ENCODE measurements at places on chromosomes 3 and 15.

- DNase-seq = no peak
Observed at GRCh38 chr3:124558991-124559845, 171.0 kb upstream of the UMPS start.

DNA sequence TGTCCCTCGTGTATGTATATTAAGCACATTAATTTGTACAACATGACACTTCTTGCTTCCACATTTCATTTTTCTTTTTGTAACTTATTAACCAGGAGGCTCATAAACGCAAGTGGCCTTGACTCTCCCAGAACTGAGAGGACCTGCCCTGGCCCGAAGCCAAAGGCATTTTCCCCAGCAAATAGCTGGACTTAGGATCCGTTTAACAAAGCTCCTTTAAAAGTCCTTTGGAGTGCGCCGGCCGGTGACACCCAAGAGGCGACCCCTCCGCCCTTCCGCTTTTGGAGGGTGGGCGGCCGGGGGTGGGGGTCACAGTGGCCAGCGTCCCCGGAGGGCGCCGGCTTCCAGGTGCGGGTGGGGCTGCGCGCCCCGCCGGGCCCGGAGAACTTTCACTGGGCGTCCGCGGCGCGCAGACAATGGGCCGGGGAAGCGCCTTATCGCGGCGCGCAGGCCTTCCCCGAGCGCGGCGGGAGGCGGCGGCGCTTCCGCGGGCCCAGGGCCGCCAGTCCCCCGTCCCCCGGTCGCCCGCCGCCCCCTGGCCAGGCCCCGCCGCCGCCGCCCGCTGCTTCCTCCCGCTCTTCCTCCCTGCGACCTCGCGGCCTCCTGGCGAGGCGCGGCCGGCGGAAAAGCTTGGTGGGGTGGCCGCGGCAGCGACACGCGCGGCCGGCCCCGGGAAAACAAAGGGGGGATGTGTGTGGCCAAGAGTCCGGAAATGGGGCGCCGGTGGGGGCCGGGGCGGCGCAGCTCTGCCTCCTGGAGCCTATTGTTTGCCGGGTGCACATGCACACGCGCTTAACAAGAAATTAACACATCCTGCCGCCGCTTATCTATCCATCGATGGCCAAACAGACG is 613.4 kb downstream of the MCTP2 start:
- DNase-seq = no peak

DNA sequence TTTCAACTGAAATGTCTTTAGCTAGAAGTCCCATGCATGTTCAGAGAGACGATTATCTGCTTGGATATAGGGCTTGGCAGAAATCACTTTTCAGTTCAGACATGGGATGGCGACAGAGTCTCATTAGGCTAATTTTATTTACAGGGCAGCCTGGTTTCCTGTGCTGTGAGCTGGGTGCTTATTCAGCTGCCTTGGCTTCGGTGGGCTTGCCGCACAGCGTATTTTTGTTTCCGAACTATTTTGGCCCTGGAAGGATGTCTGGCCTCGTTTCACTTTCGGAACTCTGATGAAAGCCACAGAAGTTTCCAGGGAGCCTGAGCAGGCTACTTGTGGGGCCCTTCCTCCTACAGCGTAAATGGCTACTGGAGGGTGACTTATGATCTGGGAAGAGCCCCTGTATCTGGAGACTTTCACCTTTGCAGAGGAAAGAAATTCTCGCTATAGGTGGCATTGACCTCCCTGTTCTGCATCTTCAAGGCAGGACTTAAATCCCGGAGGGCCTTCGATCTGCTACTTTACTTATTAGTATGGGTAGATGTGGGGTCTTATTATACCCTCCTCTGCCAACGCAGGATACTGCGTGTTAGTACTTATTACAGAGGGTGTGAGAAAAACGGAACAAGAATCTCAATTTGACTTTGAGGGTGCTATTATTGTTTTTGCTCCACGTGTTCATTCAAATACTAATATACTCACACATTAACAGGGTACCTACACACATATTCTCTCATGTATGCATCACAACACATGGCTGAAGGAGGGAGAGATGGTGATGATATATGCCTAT is 364.0 kb upstream of the RBMS3 start:
- DNase-seq = no peak

GRCh38 chr3:99505646-99506269 is 132.6 kb upstream of the COL8A1 start:
- DNase-seq = no peak

GRCh38 chr15:87034886-87035285 is 955.2 kb downstream of the AGBL1 start:
- DNase-seq = no peak

DNA sequence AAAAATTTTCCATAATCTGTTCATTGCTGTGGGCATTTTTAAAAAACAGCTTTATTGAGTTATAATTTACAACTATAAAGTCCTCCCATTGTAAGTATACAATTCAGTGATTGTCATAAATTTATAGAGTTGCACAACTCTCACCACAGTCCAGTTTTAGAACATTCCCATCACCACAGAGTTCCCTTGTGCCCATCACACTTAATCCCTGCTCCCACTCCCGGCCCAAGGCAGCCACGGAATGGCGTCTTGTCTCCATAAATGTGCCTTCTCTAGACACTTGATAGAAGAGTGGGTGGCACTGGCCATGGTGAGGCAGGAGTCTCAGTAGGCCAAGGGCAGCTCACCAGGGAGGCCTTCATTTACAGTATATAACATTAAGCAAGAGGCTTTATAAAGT is 6.3 kb downstream of the TSEN2 start:
- DNase-seq = no peak

DNA sequence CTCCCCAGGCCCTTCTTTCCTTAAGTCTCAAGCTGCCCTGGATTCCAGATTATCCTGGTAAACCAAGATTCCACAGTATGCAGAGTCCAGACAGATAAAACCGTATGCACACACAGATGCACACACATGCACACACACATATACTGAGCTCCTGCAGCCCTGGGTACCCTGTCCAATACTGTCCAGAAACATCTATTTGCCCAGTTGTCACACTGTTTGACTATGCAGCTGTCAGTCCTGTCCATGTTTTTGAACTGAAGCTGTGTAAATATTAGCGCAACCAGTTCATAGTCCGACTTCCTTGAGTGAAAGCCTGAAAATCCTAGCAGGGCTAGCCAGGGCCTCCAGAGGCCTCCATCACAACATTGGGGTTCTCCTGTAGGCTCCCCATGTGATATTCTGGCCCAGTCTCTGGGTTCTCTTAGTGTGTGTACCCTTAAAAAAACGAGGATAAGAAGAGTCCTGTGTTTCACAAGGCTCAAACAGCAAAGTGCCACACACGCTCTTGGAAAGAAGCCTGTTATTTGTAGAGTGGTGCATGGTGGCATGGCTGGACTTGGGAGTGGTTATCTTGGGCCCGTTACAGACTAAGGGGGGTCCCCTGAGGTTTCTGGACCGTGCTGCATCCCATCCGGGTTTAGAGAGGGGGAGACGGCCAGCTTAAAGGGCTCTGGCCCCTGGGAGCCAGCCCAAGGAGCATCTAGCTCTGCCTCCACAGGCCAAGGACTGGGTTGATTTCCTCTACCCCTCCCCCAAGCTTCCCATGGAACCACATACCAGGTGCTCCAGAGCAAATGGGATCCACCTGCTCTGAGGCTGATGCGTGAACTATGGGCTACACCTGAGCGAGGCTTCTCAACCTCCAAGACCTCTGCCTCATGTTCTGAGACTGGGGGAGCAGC is 108.3 kb downstream of the IQSEC1 start:
- DNase-seq = no peak

DNA sequence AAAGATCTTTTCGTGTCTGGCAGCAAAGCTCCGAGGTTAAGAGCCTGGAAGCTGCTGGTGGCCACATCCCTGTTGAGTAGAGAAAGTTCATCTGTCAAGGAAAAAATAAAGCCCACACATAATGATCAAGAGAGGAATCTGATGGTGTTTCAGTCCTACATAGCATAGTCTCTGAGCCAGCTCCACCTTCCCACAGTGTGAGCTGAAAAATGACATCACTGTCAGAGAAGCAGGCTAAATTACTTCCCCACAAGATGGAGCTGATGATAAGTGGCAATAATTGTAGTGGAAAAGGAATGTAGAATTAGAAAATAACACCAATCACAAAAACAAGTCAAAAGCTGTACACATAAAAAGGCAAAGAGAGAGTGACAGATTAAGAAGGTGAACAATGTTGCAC is 84.5 kb downstream of the AQP9 start:
- DNase-seq = no peak

- DNase-seq = no peak
Observed at GRCh38 chr3:90062631-90063200, 955.3 kb downstream of the EPHA3 start.

DNA sequence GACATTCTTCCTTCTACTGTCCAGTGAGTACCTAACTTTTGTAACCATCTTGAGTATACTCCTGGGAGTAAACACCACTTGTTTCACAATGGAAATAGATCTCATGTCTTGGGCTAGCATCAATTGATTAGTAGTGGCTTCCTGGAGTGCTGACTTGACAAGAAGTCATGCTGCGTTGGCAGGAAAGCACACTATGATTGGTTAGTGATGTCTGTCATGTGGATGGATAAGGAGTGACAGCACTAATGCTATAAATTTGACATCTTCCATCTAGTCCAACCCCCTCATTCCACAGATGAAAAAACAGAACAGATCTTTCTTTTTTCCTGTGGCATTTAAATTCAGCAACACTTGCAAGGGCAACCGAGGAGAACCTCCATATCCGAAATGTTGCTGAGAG is 47.6 kb upstream of the PRICKLE2 start:
- no peak for DNase-seq

DNA sequence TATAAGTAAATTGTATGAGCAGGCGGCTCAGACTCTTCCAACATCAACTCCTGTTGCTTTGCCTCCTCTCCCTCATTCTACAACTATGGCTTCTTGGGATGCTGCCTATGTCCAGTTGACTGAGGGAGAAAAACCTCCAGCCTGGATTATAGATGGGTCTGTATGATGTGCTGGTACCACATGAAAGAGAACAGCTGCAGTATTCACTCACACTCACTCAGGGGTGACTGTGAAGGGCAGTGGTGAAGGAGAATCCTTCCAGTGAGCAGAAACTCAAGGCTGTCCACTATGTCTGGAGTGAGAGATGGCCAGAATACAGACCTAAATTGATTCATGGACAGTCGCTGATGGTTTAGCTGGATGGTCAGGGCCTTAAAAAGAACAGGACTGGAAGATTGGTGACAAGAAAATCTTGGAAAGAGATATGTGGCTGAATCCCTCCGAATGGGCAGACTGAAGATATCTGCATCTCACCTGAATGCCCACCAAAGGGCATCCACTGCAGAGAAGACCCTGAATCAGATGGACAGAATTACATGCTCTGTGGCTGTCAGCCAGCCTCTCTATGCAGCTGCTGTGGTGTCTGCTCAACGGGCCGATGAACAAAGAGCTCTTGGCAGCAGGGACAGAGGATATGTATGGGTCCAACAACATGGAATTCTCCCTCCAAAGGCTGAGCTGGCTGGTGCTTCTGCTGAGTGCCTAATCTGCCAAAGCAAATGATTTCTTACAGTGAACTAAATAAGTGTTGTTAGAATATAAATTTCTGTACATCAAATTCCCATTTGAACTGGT is 1.9 kb upstream of the BCL2L10 start:
- DNase-seq = no peak

- DNase-seq = no peak
Observed at GRCh38 chr3:177563792-177564191, 366.5 kb upstream of the TBL1XR1 start.

DNA sequence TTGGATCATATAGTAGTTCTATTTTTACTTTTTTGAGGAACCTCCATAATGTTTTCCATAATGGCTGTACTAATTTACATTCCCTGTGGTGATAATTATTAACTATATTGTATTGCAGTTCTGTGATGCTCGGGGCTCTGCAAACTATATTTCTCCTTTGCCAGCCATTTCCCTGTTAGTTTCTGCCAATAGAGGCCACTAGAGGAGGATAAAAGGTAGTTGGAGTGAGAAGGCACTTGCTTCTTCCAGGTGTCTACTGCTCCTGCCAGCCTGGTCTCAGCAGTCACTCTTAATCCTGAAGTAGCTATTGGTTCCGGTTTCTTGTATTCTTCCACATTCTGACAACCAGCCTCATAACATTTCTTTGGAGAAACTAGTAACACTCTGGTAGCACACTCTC is 233.9 kb upstream of the GBE1 start:
- DNase-seq = no peak

DNA sequence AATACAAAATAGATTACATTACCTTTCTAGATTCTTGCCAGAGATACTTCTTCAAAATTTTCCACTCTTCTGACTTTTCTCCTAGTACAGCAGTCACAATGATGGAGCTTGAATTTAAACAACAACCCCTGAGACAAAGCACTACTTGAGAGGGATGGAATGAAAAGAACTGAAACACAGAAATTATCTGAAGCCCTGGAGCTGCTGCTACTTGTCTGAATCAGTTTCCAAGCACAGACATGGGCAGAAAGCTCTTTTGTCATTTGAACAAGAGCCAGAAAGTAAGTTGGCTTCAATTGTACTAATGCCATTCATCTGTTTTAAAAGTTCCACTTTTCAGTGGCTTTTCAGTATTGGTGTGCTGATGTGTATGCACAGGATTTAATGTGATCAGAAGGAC is 718.5 kb upstream of the ARPP21 start:
- no peak for DNase-seq

DNA sequence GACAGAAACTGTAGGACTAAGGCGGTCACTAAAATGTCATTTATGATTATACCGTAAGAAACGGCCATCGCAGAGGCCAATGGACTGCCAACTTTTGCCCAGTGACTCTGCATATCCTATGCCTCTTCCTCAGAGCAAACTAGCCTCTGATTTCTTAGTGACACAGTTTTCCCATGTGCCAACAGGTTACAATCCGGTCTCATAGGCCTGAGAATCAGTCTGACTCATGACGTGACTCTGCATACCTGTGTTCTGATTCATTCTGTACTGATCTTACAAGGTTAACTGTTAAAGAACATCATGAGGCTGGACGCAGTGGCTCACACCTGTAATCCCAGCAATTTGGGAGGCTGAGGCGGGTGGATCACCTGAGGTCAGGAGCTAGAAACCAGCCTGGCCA is 17.8 kb downstream of the RUBCN start:
- DNase-seq = no peak

DNA sequence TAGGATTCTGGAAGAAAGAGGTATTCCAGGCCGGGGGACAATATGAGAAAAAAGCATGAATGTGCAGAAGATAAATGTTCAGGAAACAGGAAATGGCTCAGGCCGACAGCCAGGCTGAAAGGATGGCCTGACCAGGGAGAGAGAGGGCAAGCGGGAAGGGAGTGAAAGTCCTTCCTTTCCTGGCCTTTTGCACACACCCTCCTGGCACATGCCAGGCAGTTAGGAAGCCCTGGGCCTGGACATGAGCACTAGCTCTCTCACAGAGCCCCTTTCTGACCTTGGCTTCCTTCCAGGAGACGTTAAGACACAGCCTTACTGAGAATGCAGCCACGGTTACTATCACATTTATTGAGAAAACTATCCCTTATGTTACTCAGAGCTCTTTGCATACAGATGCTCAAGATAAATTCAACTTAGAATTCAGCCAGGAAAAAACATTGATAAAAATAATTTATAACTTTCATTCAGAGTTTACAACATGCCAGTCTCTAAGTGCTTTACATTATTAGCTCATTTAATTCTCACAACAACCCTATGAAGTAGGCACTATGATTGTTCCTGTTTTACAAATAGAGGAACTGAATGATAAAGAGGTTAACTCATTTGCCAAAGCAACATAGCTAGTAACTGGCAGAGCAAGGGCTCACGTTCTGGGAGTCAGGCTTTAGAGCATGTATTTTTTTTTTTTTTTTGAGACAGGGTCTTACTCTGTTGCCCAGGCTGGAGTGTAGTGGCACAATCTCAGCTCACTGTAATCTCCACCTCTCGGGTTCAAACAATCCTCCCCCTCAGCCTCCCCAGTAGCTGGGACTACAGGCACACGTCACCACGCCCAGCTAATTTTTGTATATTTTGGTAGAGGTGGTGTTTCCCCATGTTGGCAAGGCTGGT is 39.4 kb upstream of the SMAD3 start:
- no peak for DNase-seq
